Suppressor macrophage treated with lipopolysaccharide for 1 hour (primary cell): ENCODE measurements at places on chromosomes 16 and 17.

DNA sequence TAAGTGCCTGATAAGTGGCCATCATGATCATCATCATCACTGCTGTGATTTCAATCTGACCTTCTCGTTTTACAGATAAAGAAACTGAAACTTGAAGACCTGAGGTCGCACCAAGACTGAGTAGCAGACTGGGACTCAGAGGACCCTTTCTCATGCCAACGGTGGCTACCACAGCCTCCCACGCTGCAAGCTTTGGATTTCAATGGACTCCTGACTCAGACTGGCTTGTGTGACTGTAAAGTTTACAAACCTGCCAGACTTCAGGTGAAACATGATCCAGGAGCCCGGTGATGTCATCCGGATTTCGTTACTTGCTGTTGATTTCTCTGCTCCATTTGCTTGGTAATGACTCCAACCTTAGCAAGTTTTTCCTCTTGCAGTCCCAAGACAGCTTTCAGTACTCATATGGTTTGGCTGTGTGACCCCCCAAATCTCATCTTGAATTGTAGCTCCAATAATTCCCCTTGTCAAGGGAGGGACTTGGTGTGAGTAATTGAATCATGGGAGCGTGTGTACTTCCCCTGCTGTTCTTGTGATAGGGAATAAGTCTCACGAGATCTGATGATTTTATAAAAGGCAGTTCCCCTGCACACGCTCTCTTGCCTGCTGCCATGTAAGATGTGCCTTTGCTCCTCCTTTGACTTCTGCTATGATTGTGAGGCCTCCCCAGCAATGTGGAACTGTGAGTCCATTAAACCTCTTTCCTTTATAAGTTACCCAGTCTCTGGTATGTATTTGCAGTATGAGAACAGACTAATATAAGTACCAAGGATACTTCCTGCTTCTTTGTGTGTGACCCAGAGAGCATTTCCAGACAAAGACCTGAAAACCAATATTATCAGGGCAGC, 26.7 kb upstream of the IRX6 start:
- DNase-seq = no peak

DNA sequence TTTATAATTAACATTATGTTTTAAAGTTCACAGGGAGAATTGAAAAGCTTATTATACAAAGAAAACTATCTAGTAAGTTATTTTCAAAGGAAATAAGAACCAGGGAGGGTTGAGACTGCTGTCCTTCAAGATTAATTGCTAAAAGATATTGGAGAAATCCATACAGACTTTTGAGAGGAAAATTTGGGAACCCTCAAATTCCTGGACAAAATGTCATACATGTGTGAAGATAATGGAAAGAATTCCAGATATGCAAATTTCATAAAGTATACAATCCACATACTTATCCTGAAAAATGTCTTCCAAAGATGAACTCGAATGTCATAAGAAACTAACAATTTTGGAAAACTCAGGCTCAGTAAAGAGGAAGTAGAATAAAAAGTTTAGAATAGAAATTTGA, 213.8 kb downstream of the HS3ST3A1 start:
- DNase-seq = no peak

- no peak for DNase-seq
Measured at GRCh38 chr16:71896764-71897368, 1.5 kb downstream of the IST1 start.

- DNase-seq = no peak
Measured at GRCh38 chr17:51687887-51688286, 427.5 kb downstream of the UTP18 start.

- DNase-seq = no peak
Measured at GRCh38 chr17:78718575-78719208, 63.4 kb downstream of the CYTH1 start.

DNA sequence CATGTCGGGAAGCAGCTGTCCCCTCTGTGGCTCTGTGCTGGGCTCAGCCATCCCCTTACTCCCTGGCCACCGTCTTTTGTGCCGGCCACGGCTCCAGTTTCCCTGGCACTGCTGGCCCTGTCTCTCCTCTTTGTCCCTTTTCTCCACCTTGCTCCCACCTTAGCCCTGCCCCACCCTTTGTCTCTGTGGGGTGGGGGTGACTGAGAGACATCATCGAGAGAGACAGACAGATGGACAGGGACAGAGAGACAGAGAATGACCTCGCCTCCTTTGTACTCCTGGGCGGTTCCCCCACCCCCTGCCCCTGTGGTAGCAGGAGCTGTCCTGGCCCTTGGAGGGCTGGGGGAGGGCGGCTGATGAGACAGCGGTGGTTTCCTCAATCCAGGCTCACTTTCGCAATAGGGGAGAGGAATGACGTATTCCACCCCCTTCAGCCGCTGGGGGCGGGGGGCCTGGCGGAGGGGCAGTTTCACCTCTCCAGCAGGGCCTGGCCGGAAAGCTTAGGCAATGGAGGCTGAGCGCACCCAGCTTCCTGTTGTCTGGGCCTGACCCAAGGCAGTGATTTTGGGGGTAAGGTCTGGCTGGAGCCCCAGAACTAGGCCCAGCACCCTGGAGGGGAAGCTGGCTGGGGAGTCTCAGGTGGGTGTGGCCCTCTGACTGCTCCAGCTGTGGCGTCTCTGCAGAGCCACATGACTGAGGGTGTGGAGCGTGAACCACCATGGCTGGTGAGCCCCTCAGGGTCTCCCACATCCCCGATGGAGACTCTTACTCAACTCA, 7.3 kb downstream of the FMNL1 start:
- peak; percentile 99 for DNase-seq

GRCh38 chr16:10180771-10181163, 1.5 kb downstream of the GRIN2A start:
- DNase-seq = peak; percentile 11

- peak; percentile 91 for DNase-seq
Measured at GRCh38 chr17:59825533-59826322, 67.0 kb downstream of the TUBD1 start.

- no peak for DNase-seq
Measured at GRCh38 chr17:32833076-32833475, 43.8 kb downstream of the MYO1D start.

DNA sequence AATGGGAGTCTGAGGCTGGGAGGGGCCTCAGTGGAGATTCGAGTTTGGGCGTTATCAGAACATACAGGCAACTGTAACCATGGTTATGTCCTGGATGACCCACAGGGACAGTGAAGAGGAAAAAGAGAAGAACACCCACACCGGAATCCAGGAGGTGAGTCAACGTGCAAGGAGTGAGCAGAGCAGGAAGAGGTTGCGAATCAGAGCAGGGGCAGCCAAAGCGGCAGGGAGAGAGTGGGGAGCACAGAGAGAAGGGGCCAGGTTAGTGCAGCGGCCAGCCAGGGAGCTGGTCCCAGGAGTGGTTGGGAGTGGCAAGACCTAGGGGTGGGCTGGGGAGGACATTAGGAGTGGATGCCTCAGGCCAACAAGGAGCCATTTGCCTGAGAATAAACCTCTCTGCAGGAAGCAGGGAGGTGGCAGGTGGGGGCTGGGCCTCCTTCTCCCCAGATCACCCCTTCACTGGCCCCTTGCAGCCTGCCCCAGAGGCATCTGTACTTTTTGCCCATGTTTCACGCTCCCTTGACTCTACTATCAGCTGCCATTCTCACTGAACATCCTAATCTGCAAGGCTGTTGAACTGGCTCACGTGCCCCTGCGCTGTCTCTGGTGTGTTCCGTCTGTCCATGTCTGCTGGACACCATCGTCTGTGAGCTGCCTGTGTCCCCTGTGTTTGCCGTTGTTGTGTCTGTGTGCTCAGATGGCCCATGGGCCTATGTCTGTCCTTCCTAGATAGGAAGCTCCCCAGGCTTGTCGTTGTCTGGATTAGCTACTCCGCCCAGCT, 5.1 kb downstream of the KRT13 start:
- DNase-seq = peak; percentile 64

DNA sequence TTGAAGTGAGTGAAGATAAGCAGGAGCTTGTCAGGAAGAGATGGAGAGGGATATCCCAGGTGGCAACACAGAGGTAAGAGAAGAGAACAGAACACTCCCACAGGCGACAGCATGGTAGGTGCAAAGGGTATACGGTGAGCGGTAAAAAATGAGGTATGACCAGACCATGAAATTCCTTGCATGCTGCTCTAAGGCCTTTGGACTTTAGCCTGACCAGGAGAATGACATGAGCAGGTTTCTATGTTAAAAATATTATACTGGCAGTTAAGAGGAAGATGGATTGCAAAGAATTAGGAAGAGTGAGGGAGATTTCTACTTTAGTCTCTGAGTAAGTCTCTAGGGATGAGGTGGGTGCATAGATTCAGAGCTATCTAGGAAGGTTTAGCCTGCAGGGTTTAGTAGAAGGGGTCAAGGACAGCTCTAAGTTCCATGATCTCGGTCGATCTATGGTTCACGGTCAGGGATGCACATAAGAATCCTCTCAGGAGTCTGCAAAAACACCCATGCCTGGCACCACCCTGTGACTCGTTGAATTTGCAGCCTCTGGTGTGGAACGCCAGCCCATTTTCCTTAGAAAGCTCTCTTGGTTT, 65.7 kb downstream of the HLF start:
- DNase-seq = no peak

DNA sequence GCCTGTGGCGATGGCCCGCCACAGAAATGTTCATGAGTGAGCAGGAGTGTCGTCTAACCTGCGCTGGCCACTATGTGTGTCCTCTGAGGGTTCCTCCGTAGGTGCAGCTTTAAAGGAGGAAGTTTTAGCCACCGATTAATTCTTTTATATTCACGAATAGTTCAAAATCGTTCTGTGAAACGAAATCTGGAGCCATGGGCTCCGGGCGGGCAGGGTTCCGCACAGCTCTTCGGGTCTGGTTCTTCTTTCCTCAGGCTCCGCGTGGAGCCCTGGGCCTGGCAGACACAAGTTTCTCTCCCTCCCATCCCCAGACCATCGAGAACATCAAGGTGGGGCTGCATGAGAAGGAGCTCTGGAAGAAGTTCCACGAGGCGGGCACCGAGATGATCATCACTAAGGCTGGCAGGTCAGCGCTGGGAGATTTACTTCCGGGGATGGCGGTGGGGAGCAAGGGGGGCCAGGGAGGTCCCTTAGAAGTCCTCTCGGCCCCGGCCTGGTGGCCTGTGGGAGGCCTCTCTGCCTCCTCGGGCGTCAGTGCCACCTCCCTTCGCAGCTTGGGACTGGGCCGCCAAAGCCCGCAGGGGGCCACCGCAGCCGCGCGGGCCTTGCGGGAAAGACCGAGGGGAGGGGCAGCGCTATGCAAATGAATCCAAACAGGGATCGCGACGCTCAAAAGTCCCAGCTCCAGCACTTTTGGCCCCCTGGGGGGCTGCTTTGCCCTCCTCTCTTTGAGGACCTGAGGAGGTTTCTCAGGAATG, 5.2 kb downstream of the TBX4 start:
- DNase-seq = no peak

- DNase-seq = no peak
Measured at GRCh38 chr16:84889066-84889465, 69.3 kb downstream of the CRISPLD2 start.

GRCh38 chr16:84751947-84752346, 52.1 kb downstream of the USP10 start:
- DNase-seq = peak; percentile 88

- no peak for DNase-seq
Measured at GRCh38 chr17:17104494-17104893, 62.2 kb downstream of the MPRIP start.

GRCh38 chr17:70478902-70479301, 309.6 kb downstream of the KCNJ2 start:
- no peak for DNase-seq

DNA sequence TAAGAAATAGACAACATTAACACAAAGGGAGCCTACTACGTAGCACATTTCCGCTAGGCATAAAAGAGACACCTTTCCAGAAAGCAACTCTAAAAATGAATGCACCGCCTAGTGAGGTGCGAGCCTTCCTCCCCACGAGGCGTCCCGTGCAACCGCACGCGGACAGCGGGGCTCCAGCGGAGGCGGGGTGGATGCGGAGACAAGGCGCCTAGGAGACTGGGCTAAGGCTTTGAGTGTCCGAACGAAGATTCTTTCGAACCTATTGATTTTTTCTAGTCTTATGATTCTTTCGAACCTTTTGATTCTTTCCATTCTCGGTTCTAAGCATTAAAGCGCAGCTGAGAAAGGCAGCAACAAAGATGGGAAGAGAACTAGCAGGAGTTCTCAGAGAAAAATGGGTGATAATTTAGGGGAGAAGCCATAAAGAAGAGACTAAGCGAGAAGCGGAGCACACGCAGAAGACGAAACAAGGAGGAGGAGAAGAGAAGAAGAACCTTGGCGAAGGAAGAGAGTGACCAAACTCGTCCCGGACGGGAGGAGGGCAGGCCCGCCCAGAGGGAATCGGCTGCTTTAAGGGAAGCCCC, 394 bp upstream of the CPD start:
- no peak for DNase-seq

DNA sequence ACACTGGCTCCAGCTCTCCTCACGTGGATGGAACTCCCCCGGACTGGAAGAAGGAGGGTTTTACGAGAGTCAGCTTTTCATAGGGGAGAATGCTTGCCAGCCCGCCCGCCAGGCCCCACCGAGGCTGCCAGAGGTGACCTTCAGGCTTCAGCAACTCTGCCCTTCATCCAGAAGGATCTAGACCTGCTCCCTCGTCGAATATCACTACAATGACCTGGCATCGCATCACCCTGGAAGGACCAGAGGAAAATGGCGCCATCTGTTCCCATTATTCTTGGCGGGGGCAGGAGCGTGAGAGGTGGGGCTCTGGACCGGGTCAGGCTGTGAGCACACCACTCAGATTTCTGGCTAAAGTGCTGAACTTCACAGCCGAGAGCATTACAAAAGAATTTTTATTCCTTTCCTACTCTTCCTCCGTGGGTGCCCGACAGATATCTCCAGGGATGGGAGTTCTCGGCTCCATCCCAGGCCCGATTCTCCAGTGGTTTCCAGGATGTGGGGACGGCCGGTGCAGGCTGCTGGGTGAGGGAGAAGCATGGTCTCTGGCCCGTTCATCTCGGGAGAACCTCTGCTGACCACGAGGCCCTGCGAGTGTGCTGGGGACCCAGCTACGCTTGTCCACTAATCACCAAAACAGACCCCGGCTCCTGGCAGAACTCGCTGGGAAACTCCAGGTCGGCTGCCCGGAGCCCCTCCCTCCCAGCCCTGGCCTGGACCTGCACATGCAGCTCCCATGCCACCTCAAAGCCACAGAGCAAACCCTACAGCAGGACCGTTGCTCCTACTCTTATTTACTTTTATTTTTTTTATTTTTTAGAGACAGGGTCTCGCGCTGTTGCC, 36.8 kb upstream of the ZNF469 start:
- no peak for DNase-seq

DNA sequence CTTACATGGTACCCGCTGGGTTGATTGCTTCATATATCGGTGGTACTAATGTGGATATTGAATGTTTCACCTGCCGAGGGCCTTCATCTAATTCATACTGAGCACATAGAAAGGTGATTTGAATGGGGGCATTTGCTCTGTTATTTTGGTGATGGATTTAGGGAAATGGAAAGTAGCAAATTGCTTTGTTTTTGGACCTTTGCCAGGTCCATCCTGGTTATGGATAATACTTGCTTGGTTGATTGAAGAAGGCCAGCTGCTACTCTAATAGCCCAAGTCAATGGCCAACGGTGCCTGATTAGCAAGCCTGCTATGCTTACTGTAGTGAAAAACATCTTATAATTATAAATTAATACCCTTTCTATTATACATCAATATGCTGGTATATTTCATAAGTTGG, 253.6 kb downstream of the CDH13 start:
- no peak for DNase-seq
